ENCODE measurements at places on chromosomes 5 and 9.

DNA sequence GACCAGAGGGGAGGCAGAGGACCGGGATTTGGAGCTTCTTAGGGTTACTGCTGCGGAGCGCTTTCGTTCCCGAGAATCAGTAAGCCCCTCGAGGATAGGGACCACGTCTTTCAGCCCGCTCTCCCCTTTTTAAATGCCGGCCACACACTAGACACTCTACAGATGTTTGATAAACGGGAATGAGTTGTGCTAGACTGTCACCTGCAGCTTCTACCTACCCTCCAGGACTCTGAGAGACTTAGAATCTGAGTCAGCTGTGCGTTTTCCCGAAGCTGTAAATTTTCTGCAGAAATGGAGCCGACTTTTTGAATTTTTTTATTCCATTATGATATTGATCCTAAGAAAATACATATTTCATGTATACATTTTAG is 670 bp downstream of the CCDC171 start:
- no peak for DNase-seq

- DNase-seq: no peak
Measured at GRCh38 chr5:126280846-126281245, 142.4 kb upstream of the GRAMD2B start.

- DNase-seq: no peak
Measured at GRCh38 chr5:147467973-147468508, 41.8 kb downstream of the DPYSL3 start.

GRCh38 chr9:133795049-133795448 is 56.9 kb upstream of the SARDH start:
- no peak for DNase-seq

DNA sequence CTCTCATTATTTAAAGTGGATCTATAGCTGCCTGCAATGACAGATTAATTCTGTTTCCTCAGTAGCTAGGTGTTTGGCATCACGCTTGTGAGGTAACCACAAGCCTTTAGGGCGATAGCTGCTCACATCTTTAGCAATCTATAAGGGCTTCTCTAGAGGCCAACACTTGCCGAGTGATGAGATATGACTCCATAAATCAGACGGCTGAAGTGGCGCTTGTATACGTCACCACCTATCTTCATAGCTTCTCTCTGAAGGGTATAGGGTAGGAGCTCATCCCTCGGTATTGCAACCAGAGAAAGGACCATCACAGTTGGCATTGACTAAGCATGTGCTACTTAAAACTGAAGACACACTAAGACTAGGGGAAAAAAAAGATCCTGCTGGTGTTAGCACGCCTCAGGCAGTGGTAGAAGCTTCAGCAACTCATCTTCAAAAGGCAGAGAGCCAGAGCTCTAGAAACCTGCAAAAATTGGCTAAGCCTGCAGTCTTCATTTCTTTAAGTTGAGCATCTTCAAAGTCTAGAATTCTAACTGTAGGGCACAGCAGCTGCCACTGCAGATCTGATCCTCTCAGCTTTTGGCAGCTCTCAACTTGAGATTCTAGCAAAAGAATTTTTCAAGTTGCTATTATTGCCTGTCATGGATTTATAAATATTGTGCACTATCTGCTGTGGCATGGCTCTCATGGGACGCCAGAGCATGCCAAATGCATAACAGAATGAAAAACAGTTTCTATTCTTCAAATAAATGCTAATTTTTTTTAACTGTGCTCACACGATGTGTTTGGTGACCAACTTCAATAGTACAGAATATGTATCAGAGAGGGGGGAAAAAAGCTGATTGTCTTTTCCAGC is 37.5 kb downstream of the PSMB7 start:
- DNase-seq: no peak

GRCh38 chr5:39201781-39202596 is 17.4 kb downstream of the FYB1 start:
- DNase-seq: no peak

DNA sequence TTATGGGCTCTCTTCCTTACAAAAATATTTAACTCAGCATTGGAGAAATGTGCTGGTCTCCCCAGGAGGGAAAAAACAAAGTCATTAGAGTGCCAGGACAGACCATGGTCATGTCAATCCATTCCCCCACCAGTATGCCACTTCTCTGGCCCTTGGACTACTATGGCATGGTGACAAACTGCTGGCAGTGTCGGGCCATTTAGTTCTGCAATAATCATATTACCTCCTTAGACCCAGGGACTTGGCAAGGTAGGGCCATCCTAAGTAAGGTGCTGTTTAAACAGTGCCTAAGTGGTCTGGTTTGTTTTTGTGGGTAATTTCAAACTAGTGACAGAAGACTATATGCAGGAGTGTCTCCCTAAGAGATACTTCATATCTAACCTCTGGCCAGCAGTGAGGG is 177.8 kb upstream of the STK32A start:
- DNase-seq: no peak

DNA sequence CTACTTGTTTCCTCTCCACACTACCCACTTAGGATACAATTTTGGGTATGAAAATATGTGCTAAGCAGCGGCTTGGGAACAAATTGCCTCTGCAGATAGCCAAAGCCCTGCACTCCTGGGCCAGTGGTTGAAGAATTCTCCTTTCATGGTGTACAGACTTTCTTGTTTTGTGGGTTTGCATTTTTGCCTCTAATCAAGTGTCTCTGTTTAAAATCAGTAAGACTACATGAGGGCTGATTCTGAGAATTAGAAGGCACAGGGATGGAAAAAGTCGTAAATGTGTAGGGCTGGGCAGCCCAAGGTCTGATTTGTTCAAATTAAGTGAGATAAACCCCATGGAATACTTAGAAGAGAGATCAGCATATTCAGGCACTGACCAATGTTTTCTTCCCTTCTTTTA is 103.7 kb upstream of the CD180 start:
- no peak for DNase-seq

- no peak for DNase-seq
Measured at GRCh38 chr9:137067860-137068538, 2.4 kb downstream of the SAPCD2 start.

DNA sequence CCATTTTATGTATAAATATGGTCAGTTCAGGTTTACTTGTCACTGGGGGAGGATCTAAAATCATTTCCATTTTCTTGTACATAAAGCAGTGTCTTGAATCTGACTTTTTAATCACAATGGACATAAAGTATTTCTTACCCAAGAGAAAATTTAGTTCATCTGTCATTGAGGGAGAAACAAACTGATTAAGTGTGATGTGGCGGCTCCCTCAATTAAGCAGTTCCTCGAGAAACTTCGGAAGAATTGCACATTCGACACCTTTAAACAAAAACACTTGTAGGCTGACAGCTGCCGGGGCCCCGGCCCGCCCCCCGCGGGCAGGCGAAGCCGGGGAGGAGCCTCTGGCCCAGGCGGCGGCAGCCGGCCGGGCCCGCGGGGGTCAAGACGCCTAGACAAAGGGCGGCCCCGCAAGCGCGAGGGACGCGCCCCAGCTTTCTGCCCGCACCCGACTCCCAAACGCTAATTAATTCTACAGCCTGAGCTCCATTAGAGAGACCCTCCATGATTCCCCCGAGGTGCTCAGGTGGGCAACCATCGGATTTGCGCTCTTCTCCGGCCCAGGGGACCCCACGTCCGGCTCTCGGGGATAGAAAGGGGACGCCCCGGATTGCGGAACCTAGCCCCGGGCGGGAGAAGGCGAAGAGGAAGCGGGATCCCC is 750 bp downstream of the TRIM36 start:
- peak; percentile 7 for DNase-seq

- no peak for DNase-seq
Measured at GRCh38 chr9:107049046-107049802, 186.3 kb downstream of the ZNF462 start.

DNA sequence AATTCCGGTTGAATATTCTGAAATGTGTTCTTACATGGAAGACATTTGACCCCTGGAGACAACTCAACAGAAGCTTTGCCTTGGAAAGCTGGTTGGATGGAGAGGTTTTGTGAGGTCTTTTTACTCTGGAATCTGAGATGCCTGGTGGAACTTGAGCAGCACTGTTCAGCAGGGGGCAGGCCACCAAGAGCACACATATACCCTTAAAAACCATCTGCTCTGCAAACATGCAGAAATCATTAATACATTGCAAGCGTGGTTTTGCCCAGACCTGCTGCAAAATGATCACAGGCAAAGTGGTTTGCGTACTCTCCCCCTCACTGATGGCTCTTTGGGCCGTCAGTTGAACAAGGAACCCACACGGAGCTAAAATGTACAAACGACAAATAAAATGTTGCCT is 32.8 kb upstream of the DAP start:
- no peak for DNase-seq

- no peak for DNase-seq
Measured at GRCh38 chr9:99057665-99058625, 47.0 kb upstream of the TGFBR1 start.
